HepG2 (cell line): ENCODE measurements at places on chromosomes 7 and 10. TPM values are rescaled to one million over a fixed set of nuclear protein-coding genes. Genes with fewer than 3 reads are reported as not detected.
A peak's percentile ranks its signal among the peaks of the same experiment; 100 is the strongest.

DNA sequence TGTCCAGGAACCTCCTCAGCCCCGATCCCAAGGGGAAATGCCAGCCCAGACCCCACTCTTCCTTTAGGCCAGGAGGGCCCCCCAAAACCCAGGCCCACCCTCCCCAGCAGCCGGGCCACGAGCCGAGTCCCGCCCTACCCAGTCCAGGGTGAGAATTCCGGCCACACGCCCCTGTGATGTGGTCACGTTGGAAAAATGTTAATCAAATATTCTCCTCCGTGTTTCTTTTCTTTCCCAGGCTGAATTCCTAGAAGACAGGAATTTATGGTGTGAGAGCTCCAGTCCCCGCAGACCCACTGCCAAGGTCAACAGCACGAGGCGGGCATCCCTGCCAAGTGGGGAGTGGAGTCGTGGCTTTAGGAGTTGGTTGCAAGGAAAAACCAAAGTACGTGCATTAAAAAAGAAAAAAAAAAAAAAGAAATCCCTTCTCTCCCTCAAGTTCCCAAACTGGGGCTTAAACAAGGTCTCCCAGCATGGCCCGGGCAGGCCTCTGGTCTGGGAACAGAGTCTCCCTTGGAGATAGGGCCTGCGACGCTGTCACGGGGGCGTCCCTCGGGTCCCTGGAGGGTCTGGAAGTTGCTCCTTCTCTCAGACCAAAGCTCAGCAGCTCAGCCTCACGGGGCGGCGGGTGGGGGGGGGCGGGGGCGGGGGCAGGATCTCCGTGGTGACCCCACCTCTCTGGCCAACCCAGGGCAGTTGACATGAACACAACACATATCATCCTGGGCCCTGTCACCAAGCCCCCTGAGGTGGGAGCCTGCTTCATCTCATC, 28.1 kb upstream of the ELN start:
- no peaks in the 10 kb centered on the region for H3K36me3 ChIP-seq
- H3K4me1 ChIP-seq = no peaks in the 10 kb centered on the region
- no peak for DNase-seq
- H3K27ac ChIP-seq = no peak overlapping the region
- no peak overlapping the region for H3K4me3 ChIP-seq

DNA sequence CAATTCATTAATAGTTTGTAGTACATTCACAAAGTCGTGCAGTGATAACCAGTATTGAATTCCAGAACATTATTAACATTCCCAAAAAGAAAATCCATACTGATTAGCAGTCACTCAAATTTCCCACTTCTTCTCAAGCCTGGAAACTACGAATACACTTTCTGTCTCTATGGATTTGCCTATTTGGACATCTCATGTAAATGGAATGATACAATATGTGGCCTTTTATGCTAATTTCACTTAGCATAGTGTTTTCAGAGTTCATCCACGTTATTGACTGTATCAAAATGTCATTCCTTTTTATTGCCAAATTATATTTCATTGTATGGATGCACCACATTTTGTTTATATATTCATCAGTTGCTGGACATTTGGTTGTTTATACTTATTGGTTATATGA, 78.8 kb downstream of the STK31 start:
- no peak overlapping the region for H3K27ac ChIP-seq
- H3K4me1 ChIP-seq = no peaks in the 10 kb centered on the region
- H3K27me3 ChIP-seq = no peaks in the 10 kb centered on the region
- H3K4me3 ChIP-seq = no peak overlapping the region
- no peaks in the 10 kb centered on the region for H3K36me3 ChIP-seq

DNA sequence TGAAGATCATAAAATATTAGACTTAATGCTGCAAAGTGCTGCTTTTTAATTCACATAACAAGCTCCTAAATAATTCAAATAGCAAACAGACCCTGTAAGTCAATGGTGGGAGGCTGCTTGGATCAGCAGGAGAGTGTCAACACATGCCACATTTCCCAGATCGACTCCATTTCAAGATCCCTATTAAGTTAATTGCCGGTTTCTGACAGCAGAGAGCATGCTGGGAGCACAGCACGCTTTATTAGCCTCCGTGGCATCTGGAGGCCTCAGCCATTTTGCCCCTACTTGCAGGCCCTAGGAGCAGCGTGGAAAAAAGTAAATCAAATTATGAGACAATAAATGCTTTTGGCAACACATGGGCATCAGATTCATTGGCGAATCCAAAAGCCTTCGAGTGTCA, 201.0 kb downstream of the EMX2 start:
- H3K4me3 ChIP-seq = no peak overlapping the region
- H3K4me1 ChIP-seq = no peaks in the 10 kb centered on the region

DNA sequence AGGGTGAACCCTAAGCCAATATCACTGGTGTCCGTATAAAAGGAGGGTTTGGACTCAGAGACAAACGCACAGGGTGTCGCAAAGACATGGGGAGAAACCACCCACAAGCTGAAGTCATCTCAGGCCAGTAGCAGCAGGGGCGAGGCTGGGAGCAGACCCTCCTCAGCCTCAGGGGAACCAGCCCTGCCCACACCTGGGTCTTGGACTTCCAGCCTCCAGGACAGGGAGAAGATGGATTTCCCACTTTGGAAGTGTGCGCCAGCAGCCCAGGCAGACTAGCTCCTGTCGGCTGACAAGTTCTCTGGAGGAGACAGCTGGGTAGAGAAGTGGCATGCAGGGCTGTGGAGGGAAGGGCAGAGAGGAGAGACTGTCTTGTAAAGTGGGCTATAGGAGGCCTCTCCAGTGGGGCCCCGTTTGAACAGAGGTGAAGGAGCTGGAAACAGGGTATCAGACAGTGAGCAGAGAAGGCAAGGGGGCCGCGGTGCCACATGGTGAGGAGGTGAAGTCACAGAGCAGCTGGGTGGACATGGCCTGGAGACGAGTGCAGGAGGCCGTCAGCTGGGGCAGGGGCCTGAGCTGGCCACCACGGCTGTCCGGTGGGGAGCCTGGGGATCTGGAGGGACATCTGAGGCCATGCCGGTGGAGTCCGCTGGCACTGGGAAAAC, 475.6 kb downstream of the PTPRN2 start:
- H3K36me3 ChIP-seq = no peaks in the 10 kb centered on the region
- H3K27ac ChIP-seq = no peak overlapping the region
- no peak overlapping the region for H3K4me3 ChIP-seq
- no peak for DNase-seq
- no peaks in the 10 kb centered on the region for H3K27me3 ChIP-seq
- peaks cover 23% of the 10 kb centered on the region for H3K4me1 ChIP-seq

GRCh38 chr7:19368491-19368925, 223.3 kb upstream of the FERD3L start:
- no peak overlapping the region for H3K27ac ChIP-seq
- no peaks in the 10 kb centered on the region for H3K27me3 ChIP-seq
- no peaks in the 10 kb centered on the region for H3K4me1 ChIP-seq
- no peak overlapping the region for H3K4me3 ChIP-seq

SLC39A12 gene
- not detected in 2 replicates for polyA plus RNA-seq

- H3K4me3 ChIP-seq = no peak overlapping the region
- no peak for DNase-seq
- no peak overlapping the region for H3K27ac ChIP-seq
- H3K36me3 ChIP-seq = peaks cover 2% of the 10 kb centered on the region
- no peaks in the 10 kb centered on the region for H3K27me3 ChIP-seq
Observed at GRCh38 chr7:150400008-150400787, 21.1 kb downstream of the ZNF775 start.

DNA sequence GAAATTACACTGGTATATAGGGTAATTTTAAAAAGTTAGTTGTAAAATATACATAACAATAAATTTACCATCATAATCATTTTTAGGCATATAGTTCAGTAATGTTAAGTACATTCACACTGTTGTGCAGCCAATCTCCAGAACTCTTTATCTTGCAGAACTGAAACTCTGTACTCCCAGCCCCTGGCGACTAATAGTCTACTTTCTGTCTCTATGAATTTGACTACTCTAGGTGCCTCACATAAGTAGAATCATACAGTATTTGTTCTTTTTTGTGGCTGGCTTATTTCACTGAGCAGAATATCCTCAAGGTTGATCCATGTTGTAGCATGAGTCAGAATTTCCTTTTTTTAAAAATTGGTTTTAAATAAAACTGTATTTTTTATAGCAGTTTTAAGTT, 41.4 kb downstream of the NRF1 start:
- no peaks in the 10 kb centered on the region for H3K27me3 ChIP-seq
- no peaks in the 10 kb centered on the region for H3K4me1 ChIP-seq
- H3K27ac ChIP-seq = no peak overlapping the region
- H3K4me3 ChIP-seq = no peak overlapping the region
- H3K36me3 ChIP-seq = peaks cover 10% of the 10 kb centered on the region; the same call in 1 of the 3 replicates

FFAR4 gene
- 0.09 and 0.17 TPM in 2 replicates for polyA plus RNA-seq

ZNF862 gene
- 2.0 and 2.8 TPM in 2 replicates for polyA plus RNA-seq

DNA sequence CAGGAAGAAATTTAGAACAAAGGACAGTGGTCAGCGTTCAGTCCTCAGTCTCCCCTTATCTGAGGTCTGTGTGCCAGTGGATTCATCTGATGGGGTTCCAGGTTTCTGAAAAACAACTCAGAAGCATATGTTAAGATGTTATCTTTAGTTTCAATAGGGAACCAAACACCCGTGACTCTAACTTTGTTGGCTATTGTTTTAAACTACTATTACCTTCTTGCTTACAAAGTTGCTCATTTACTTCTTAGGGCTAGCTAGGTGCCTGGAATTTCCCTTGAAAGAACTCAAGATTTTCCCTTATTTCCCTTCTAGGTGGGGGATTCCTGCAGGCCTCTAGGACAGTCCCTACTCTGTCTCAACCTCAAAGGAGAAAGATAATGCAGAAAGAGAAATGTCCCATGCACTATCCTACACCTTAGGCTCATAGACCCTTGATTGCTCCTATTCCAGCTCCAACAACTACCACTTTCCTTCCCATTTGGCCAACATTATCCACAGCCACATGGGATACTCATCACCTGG, 192.5 kb upstream of the LYZL1 start:
- H3K4me3 ChIP-seq = no peak overlapping the region
- H3K27ac ChIP-seq = no peak overlapping the region
- no peaks in the 10 kb centered on the region for H3K27me3 ChIP-seq
- no peaks in the 10 kb centered on the region for H3K4me1 ChIP-seq
- no peaks in the 10 kb centered on the region for H3K36me3 ChIP-seq

DNA sequence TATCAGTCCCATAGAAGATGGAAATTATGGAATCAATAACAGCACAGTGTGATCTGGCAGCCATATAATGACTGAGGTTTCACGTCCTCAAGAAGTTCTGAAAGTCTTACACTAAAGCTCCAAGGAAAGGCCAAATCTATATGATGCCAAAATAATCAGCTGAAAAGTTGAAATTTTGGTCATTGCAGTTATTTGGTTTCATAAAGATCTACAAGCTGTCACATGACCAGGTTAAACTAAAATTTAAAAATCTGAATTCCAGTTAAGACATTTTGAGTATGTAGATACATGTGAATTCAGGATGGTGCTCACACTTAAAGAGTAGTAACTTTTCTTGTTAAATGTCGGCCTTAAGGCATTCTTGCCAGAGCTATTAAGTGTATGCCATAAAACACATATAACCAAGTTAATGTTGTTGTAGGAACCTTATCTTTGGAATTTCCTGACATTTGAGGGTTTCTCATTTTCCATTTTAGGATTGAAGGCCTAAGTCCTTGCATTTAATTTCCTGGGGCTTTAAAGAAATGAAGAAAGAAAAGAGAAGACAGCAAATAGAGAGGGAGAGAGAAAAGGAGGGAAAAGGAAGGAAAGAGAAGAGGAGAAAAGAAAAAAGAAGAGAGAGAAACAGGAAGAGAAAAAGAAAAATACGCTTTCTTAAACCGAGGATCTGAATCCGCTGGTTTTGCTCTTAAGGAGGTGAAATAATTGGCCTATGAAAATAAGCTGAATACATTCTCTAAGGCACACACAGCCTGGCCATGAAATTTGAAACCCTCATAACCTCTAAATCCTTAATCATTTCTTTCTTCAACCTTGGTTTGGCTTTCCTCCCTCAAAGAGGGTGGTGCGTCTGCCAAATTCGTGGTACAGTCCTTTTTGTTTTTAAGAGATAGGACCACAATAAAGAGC, 43.8 kb downstream of the DENND2A start:
- H3K27ac ChIP-seq = no peak overlapping the region
- no peaks in the 10 kb centered on the region for H3K4me1 ChIP-seq
- no peak overlapping the region for H3K4me3 ChIP-seq
- DNase-seq = no peak

GRCh38 chr10:3780021-3780770, 4.8 kb downstream of the KLF6 start:
- DNase-seq = no peak
- H3K4me3 ChIP-seq = peak overlapping the region; percentile 81; the same call in 1 of the 2 replicates
- H3K4me1 ChIP-seq = peaks cover 49% of the 10 kb centered on the region
- peak overlapping the region; percentile 16 for H3K27ac ChIP-seq
- peaks cover 57% of the 10 kb centered on the region for H3K36me3 ChIP-seq
- H3K27me3 ChIP-seq = no peaks in the 10 kb centered on the region; the same call in 2 of the 3 replicates

TYW1B gene
- 1.8 and 2.0 TPM in 2 replicates for polyA plus RNA-seq

DNA sequence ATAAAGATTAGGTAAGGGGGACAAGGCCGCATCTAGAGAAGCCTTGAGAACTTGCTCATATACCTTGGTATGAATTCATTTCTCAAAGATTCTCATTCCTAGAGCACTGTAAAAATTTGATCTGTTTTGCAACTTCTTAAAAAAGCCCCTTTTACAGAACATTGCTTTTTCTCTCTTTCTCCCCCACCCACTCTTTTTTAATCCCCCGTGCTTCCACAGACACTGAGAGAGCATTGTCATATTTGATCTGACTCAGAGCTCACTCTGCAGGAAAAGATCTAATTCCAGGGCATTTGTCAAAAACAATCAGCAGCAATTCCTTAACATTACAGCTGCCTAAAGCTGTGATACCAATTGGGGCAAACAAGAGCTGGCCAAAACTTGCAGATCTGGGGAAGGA, 92.0 kb downstream of the ARHGAP22 start:
- no peak for DNase-seq
- H3K4me1 ChIP-seq = 0 out of 2 replicates have a peak, but pooled peaks cover 2% of the 10 kb centered on the region

- H3K27me3 ChIP-seq = no peaks in the 10 kb centered on the region
- H3K4me1 ChIP-seq = no peaks in the 10 kb centered on the region
- H3K36me3 ChIP-seq = no peaks in the 10 kb centered on the region
- no peak overlapping the region for H3K27ac ChIP-seq
- no peak overlapping the region for H3K4me3 ChIP-seq
Observed at GRCh38 chr7:154532771-154533170, 470.2 kb downstream of the PAXIP1 start.

RAPGEF5 gene
- 17.1 and 22.1 TPM in 2 replicates for polyA plus RNA-seq

- no peaks in the 10 kb centered on the region; the same call in 2 of the 3 replicates for H3K36me3 ChIP-seq
- H3K4me1 ChIP-seq = peaks cover 66% of the 10 kb centered on the region
- no peak for DNase-seq
- peak overlapping the region; percentile 69 for H3K4me3 ChIP-seq
- peak overlapping the region; percentile 79 for H3K27ac ChIP-seq
- H3K27me3 ChIP-seq = peaks cover 1% of the 10 kb centered on the region; the same call in 1 of the 3 replicates
Observed at GRCh38 chr7:51316262-51316665, 345 bp downstream of the COBL start.

- H3K27me3 ChIP-seq = no peaks in the 10 kb centered on the region
- no peak overlapping the region for H3K27ac ChIP-seq
- peaks cover 27% of the 10 kb centered on the region for H3K4me1 ChIP-seq
- no peak overlapping the region for H3K4me3 ChIP-seq
Observed at GRCh38 chr7:22269963-22270362, 87.0 kb downstream of the RAPGEF5 start.

DNA sequence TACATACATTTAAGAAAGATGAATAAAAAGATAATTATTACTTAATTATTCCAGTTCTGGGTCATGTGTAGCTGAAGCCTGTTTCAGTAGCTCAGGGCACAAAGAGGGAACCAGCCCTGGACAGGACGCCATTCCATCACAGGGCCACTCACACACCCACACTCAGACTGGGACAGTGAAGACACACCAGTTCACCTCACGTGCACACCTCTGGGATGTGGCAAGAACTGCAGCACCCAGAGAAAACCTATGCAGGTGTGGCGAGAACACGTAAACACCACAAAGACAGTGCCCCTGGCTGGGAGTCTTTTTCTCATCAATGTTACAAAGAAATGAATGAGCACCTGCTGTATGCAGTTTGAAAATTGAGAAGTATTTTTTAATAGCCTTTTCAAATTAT, 1.6 kb upstream of the IDI1 start:
- H3K27me3 ChIP-seq = no peaks in the 10 kb centered on the region; the same call in 2 of the 3 replicates
- H3K4me1 ChIP-seq = peaks cover 58% of the 10 kb centered on the region
- H3K36me3 ChIP-seq = peaks cover 25% of the 10 kb centered on the region; the same call in 2 of the 3 replicates
- peak; percentile 75 for DNase-seq
- peak overlapping the region; percentile 96 for H3K27ac ChIP-seq

AVPI1 gene
- 60.6 and 61.2 TPM in 2 replicates for polyA plus RNA-seq
